Hepatocyte (in vitro differentiated cells): ENCODE measurements at places on chromosomes 1 and 21. TPM values are rescaled to one million over a fixed set of nuclear protein-coding genes. Genes with fewer than 3 reads are reported as not detected.

Gene OR2T33
- not detected in 2 replicates for total RNA-seq

Gene ESPN
- 21.4 and 31.1 TPM in 2 replicates for total RNA-seq

GRCh38 chr1:22709891-22710700 lies 543 bp upstream of the EPHB2 start:
- peak; percentile 79 for DNase-seq

DNA sequence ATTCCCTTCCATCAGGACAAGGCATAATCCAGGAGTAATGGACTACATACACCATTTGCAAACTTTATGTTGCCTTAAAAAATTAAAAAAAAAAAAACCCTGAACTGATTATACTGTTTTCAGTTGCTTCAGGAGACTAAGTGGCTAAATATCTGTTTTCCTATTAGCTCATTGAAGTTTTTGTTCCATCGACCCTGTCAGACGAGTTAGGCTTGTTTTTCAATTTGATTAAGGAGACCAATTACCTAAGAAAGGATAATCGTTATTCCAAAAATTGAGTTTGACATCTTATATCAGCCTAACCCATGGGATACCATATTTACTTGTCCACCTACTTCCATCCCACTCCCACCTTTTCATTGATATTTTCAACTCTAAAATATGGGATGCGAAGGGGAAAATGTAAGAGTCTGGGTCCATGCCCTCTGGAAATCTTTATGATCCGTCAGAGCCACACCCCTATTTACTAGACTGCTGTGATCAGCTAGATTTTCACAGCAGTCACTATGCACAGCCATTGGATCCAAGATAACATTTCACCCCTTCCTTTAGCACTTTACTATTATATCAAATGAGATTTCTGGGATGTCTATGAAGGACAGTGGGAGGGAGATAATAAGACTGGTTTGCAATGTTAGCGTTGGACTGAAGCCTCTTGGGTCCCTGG lies 41.0 kb downstream of the IL12RB2 start:
- DNase-seq = no peak

- DNase-seq = peak; percentile 41
Measured at GRCh38 chr21:31909153-31910073, 36.6 kb downstream of the HUNK start.
